ENCODE measurements at places on chromosomes 1 and 21.

- no peak for DNase-seq
These were observed 47.9 kb downstream of the NPHP4 start for GRCh38 chr1:5944154-5944842.

GRCh38 chr1:27589841-27590426 lies 14.0 kb downstream of the AHDC1 start:
- no peak for DNase-seq

- no peak for DNase-seq
These were observed 3.5 kb upstream of the TMCO2 start for GRCh38 chr1:40244138-40244744.

DNA sequence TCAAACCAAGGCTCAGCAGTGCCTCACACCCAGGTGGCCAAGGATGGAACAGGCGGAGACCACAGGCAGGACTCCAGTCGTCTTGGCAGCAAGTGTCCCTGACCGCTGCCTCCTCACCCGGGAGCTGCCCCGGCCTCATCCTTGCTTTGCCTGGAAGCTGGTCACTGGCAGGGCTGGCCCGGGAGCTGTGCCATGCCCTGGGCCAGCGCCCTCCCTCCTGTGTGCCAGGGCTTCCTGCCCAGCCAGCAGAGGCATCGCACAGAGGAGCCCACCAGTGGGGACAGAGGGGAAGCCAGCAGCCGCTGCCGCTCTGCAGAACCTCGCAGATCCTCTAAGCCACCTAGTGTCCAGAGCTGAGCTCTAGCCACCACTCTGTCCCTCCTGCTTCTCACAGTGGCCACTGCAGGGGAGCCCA lies 7.8 kb downstream of the CASZ1 start:
- no peak for DNase-seq

Data from Kasumi-1 (cell line).